Liver (tissue), 10 donors: ENCODE measurements at places on chromosomes 2 and 18.

- no peak for DNase-seq
These were observed 292.1 kb upstream of the NRXN1 start for GRCh38 chr2:51324051-51324450.

- DNase-seq, result peak; percentile 23
These were observed 120.0 kb upstream of the FHL2 start for GRCh38 chr2:105518897-105519296.

DNA sequence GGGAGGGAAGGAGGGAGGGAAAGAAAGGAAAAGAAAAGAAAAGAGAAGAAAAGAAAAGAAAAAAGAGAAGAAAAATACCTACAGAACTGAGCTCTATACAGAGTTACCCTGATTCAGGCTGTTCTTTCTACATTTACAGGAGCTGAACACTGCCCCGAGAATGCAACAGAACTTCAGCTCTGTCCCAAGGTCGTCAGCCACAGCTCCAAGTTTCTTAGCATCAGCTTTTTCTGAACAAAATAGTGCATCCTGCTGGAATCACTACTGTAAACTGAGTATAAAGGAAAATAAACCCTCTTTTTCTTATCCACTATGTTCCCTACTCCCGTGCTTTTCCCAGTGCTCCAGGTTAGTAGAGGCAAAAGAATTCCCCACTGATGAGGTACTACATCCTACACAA is 4.7 kb upstream of the PPP4R1 start:
- DNase-seq, result no peak

- no peak for DNase-seq
These were observed 29.8 kb upstream of the LAMA1 start for GRCh38 chr18:7147399-7147798.
